NCI-H1048 (cell line): ENCODE measurements at places on chromosomes 2 and 18.

GRCh38 chr2:28219138-28219537, 173.5 kb upstream of the FOSL2 start:
- no peak for DNase-seq

DNA sequence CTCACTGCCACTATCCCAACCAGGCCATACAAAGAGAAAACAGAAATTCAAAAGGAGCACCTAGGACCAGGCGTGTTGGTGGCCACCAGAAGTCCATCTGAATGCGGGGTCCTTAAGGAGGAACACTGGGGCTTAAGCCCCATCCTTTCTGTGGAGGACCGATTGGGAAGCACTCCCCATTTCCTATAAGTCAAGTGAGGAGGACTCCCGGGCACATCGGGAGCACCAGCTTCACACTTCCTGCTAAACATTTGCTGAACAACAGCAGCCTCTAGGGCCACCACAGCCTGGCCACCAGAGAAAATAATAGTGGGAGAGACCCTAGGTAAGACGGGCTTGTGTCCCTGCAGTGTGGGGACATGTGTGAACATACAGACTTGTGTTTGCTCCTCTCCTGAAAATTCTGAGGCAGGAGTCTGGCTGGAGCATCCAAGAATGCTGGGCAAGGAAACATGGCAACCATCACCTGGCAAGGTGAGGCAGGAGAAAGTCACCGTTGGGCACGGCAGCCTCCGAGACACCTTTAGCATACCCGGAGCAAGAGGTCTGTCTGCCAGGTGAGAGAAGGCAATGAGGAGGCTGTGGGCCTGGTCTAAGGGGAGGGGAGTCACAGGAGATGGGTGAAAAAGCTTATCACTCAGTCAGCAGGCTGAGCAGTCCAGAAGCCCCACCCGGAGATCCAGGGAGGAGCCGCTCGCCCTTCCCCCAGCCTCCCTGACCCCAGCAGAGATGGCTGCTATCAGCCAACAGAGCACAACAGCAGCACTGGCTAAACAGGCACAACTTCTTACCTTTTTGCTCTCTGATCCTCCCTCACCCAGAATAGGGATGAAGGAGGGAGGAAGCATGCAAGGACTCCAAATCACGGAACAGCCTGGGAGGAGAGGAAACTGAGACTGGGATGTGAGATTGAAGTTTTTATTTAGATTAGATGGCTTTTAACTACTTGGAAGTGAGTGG, 282.3 kb downstream of the EIPR1 start:
- no peak for DNase-seq

GRCh38 chr2:181268174-181268867, 188.9 kb upstream of the ITGA4 start:
- DNase-seq = no peak

- no peak for DNase-seq
Observed at GRCh38 chr2:189751080-189751658, 11.4 kb downstream of the OSGEPL1 start.

DNA sequence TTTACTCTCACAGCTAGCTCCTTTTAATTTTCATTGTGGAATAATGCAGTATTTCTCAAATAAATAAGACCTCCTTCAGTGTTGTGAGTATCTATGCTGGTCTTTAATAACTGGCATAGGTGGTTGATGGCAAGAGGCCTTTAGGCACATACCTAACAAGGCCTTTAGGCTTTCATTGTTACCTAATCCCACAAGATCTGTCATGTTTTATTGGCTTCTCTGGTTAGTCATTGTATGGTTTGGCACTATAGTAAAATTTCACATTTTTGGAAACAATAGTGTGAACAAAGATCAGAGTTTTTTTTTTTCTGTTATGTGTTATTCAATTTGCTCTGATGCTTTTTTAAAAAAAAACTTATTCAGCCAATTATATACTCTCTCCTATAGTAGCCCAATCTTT, 89.8 kb upstream of the NEUROD1 start:
- DNase-seq = no peak

GRCh38 chr2:8088810-8089209, 593.0 kb upstream of the ID2 start:
- DNase-seq = no peak

GRCh38 chr2:37005118-37005868, 39.0 kb upstream of the STRN start:
- DNase-seq = no peak

- no peak for DNase-seq
Observed at GRCh38 chr2:190968522-190968921, 45.4 kb downstream of the STAT1 start.
